ENCODE measurements at places on chromosomes 11 and 22.

- DNase-seq: no peak
Observed at GRCh38 chr22:19108807-19109197, 13.4 kb downstream of the DGCR2 start.

- no peak for DNase-seq
Observed at GRCh38 chr11:2105511-2105910, 33.7 kb downstream of the IGF2 start.

DNA sequence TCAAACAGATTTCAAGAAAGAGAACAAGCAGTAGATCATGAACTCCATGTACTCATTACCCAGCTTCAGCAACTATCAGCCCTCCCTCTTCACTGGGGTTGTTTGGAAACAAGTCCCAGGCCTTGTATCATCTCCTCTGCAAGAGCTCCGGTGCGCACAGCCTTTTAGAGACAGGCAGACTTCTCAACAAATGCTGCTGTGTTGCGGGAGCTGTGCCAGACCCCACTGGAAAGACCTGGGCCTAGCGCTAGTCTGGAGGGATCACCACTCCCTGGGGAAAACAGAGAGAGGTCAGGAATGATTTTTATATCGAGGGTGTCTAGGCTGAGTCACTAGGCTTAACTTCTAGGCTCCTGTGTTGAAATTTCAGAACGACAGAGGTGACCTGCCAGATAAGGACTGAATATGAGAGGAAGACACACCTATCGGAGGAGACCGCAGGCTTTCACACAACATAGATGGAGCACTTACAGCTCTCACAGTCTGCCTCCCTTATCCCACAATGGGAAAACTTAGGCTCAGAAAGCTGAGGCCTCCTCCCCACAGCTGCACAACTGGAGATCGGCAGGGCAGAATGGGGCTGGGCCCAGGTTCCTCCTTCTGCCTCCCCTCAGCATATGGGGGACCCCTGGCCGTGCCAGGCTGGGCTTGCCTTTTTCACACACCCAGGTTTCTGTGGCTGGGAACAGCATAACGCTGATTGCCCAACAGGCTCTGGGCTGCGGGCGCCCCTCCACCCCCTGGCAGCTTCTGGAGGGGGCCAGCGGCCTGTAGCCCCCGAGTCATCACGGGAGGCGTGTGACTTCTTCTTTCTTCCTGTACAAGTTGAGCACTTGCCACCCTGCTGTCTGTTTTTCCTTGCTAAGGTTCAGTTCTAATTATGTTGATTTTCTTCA, 86.0 kb downstream of the PKNOX2 start:
- DNase-seq: no peak

DNA sequence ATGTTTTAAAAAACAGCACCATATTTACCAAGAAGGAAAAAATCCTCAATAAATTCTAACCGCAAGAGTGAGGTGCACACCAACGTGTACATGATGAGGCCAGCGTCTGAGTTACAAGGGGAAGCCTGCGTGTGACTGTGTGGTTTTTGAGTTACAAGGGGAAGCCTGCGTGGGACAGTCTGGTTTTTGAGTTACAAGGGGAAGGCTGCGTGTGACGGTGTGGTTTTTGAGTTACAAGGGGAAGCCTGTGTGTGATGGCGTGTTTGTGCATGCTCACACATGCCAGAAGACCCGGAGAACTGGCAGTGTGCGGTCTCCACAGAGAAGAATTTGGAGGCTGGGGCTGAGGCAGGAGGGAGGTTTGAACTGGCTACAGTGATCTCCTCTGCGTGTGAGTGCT, 1376.4 kb downstream of the TBC1D22A start:
- DNase-seq: no peak

- no peak for DNase-seq
Observed at GRCh38 chr11:16911658-16912057, 102.6 kb downstream of the PLEKHA7 start.

- DNase-seq: no peak
Observed at GRCh38 chr22:40485813-40486667, 115.6 kb downstream of the SGSM3 start.

Measured in amygdala (tissue), 56 donors.